Hematopoietic multipotent progenitor cell treated with erythropoietin and hydrocortisone succinate and interleukin-3 and kit ligand, for 4 days (in vitro differentiated cells): ENCODE measurements at places on chromosomes 3 and 15.

- no peak for DNase-seq
Observed at GRCh38 chr3:188745031-188745430, 426.7 kb upstream of the TPRG1 start.

- no peak for DNase-seq
Observed at GRCh38 chr15:95591886-95592285, 738.6 kb upstream of the NR2F2 start.

- no peak for DNase-seq
Observed at GRCh38 chr3:113775516-113775915, 28.7 kb downstream of the ATP6V1A start.

DNA sequence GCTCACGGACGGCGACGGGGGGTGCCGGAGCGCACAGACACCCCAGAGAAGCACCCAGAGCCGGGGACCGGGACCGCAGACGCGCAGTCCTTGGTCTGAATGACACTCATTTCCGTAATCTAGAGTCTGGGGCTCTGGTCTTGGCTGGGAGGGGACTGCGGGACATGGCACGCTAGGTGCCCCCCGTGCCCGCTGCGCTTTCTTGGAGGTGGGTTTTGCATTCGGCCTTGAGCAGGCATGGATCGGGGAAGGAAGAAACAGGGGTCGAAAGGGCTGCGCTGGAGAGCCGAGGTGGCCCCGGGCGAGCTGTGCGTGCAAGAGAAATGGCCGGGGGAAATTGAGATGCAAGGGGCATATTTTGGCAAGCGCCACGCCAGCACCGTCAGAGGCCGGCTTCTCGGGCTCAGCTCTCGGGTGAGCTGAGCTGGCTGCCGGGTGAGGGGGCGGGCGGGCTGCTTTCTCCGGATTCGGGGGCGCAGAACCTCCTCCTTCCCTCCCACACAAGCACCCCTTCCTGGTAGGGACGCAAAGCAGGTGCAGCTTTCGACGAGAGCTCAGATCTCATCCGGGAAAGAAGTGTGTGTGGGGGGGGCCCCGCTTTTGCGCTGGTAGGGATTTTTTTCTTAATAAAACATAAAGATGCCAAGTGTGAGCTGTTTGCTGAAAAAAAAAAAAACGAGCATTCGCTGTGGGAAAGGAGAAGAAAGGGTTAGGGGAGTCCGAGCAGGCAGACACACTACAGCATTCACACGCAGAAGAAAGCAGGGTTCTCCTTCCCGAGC is 963 bp upstream of the NTRK3 start:
- peak; percentile 11 for DNase-seq

GRCh38 chr3:108185536-108185935 is 36.7 kb downstream of the IFT57 start:
- DNase-seq = peak; percentile 23

GRCh38 chr3:9676785-9677184 is 26.8 kb upstream of the CPNE9 start:
- DNase-seq = no peak

GRCh38 chr3:143442814-143443447 is 323.4 kb downstream of the CHST2 start:
- DNase-seq = peak; percentile 88

DNA sequence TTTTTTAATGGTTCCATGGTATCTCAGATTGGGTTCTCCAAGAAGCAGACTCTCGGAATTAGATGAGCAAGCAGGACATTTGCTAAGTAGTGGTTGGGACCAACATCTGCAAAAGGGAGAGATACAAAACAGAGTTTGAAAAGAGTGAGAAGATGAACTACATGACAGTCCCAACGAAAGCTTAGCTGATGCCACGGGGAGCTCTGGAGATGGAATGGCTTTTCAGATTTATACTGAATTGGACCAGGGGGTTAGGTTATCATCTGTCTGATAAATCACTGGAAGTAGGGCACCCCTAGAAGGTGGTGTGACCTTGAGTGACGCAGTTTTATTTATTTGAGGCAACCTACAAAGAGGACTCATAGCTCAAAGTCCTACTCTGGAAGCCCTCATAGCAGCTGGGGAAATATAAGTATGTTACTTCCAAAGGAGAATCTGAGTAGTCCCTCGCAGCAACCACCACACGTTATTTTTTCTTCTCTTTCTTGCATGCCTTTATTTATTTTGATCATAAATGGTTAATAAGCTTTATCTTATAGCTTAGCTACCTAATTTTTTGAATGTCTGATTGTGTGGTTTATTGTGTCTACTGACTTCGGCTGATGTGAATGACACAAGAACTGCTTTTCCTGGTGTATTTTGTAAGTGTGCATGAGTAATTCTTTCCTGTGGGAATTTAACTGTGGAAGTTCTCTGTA is 815.4 kb downstream of the SQOR start:
- DNase-seq = no peak

- no peak for DNase-seq
Observed at GRCh38 chr3:107184375-107184774, 192.9 kb upstream of the CCDC54 start.

- DNase-seq = no peak
Observed at GRCh38 chr3:45446706-45447105, 58.3 kb downstream of the LARS2 start.

DNA sequence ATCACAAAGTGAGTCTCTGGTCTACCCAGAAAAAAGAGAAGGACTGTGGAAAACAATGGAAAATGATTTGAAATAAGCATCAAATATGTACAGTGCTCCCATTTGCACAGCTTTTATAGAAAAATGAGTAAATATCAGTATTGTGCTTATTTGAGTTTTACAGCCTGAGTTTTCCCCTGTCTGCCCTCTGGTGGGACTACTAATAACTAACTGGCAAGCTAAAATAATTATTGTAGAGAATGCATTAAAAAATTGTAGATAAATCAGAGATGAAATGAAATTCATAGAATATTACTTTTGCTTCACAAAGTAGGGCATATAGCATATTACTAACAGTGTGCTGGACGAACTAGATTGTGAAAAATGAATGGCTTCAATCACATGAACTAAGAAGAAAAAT is 287.1 kb downstream of the NAALADL2 start:
- DNase-seq = peak; percentile 25

GRCh38 chr3:15795651-15796308 is 2.0 kb downstream of the ANKRD28 start:
- DNase-seq = peak; percentile 77

DNA sequence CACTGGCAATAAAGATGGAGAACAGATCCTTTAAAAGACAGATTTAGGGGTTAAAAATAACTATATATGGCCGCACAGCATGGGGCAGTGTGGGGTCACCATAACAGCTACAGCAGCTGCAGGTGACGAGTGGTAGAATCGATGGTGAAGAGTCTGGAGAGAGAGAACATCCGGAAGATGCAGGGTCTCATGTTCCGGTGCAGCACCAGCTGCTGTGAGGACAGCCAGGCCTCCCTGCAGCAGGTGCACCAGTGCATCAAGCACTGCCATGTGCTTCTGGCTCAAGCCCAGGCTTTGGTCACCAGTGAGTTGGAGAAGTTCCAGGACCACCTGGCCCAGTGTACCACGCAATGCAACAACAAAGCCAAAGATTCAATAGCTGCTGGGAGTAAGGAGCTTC is 93.7 kb upstream of the IMPG2 start:
- no peak for DNase-seq

- peak; percentile 29 for DNase-seq
Observed at GRCh38 chr3:112860898-112861297, 14.2 kb upstream of the CD200R1L start.

DNA sequence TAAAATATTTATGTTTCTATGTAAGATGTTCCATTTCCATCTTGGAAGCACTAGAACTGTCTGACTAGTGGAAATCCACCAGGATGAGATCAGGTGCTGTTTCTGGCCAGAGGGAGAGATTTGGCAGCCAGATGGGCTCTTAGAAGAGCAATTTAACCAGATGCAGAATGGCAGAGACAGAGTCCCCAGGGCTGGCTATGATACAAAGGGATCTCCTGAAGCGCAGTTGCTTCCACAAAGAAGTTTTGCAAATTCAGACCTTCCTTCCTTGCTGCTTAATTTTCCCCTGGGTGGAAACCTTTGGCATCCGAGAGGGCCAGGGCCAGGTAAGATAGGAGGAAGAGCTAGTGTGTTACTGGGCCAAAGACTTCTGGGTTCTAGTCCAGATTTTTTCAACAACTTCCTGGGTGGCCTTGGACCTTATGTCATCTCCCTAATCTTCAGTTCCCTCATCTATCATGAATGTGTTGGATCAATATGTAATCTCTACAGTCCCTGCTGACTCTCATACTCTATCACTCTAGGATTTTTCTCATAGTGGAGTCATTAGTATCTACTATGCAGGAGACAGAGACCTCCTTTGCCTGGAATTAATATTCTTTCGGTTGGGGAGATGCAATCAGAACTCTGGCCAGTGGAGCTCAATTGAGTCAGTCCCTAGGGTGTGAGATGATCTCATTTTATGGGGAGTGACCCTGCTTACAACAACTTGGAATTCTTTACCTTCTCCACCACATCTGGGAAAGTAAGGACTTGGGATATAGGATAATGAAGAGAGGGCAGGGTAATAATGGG is 41.1 kb upstream of the NDUFB4 start:
- DNase-seq = no peak

DNA sequence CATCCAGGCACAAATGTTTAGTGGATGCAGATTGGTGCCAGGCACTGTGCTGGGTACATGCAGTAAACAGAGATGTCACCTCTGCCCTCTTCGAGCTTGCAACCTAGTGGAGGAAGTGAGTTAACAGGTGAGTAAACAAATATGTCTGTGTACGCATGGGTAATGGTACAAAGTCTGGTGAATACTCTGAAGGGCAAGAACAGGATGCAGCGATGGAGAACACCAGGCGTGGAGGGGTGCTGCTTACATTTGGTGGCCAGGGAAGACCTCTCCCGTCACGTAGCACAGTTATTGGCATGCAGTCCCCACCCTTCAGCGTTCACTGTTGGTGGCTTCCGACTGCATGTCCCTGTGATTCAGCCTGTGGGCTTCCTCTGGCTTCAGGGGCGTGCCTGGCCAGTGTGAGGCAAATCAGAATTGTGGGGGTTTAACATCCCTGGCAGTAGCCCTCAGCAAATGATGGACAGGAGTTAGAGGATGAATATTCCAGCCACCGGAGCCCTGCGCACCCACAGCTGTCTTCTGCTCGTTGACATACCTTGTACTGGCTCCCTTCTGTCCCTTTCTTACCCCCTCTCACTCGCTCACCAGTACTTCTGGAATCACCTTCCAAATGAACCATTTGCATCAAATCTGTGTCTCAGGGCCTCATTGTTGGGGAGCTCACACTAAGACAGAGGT is 9.1 kb upstream of the HDAC11 start:
- no peak for DNase-seq

DNA sequence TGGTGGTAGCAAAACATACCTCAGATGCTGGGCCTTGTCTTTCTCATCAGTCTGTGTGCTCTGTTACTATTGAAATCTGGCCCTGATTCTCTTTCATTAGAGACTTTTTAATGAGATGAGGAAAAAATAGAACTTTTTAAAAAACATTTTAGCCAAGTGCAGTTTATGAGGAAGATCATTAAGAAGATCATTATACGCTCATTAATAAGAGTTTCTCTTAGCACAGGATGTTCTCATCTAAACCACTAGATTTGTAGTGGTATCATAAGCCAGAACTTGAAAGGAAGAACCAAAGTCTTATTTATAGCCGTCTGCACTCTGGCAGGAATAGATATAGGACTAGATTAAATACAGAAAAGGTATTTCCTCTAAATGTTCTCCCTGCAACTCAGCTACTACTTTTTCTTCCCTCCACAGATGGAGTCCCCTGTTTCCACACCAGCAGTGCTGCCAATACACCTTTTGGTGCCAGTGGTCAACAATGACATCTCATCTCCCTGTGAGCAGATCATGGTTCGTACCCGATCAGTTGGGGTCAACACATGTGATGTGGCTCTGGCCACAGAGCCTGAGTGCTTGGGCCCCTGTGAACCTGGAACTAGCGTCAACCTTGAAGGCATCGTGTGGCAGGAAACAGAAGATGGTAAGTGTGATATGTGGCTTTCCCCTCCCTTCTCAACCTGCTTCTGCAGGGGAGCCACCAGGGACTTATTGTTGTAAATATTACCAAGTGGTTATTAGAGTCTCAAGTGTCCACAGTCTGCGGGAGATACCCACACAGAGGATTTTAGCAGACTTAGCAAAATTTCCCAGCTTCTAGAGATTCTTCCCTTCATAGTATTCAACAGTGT is 152.8 kb downstream of the RBPMS2 start:
- peak; percentile 75 for DNase-seq

DNA sequence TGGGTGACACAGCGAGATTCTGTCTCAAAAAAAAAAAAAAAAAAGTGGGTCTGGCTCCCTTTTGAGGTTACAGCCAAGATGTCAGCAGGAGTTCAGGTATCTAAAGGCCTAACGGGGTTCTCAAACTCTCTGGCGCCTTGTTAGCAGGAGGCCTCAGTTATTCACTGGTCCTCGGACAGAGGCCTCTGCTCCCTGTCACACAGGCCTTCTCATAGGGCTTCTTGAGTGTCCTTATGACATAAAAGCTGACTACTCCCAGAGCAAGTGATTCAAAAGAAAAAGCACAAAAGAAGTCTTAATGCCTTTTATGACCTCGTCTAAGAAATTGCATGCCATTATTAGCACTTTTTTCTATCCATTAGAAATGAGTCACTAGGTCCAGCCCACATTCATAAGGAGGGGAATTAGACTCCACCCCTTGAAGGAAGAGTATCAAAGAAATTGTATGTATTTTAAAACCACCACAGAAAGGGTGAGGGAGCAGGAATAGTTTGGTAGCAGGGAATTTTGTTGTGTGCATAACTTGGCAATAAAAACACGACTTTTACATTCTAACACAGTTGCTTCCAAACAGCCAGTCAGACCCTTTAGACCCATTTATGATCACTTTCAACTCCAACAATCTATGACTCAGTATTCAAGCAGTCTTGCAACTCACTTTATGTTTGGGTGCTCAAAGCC is 90.3 kb downstream of the MEX3B start:
- DNase-seq = no peak

DNA sequence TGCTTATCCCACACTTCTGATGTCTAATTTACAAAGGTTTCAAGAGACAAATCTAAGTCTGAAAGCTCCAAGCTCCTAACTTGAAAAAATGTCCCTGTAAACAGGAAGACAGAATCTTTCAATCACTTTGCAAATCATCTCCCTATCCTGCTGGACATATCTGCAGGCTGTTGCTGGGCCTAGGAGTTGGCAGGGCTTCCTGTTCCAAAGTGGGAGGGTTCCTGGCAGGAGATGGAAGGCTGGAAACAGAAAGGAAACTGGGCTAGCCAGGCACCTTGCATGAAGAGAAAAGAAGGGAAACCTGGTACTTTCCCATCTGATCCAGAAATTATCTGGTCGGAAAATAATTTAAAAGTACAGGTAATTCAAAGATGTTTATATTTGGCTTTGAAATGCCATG is 227.3 kb upstream of the IL12A start:
- no peak for DNase-seq

- peak; percentile 64 for DNase-seq
Observed at GRCh38 chr3:46883054-46883829, 5.7 kb downstream of the PTH1R start.

GRCh38 chr3:121818578-121818977 is 16.3 kb downstream of the IQCB1 start:
- DNase-seq = no peak

GRCh38 chr3:166455744-166456143 is 618.5 kb upstream of the BCHE start:
- no peak for DNase-seq

- DNase-seq = no peak
Observed at GRCh38 chr3:103082501-103082900, 647.7 kb downstream of the ZPLD1 start.

GRCh38 chr3:95289295-95289694 is 1226.4 kb downstream of the NSUN3 start:
- no peak for DNase-seq
